Tibial nerve (tissue), 4 donors: ENCODE measurements at places on chromosomes 1 and 21. TPM values are rescaled to one million over a fixed set of nuclear protein-coding genes. Genes with fewer than 3 reads are reported as not detected.

DNA sequence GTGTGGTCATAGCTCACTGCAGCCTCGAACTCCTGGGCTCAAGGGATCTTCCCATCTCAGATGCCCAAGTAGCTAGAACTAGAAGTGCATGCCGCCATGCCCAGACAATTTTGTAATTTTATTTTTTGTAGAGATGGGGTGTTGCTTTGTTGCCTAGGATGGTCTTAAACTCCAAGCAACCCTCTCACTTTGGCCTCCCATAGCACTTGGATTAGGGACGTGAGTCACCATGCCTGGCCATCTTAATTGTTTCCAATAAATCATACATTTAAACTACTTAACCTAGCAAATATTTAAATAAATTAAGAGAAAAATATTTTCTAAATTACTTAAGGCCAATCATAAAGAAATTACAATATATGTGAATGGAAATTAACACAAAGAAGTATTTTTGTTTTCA is 35.1 kb upstream of the ADGRL4 start:
- no peak for DNase-seq

SLC16A4 gene
- 13.8 TPM for total RNA-seq

GRCh38 chr1:189513091-189513490 is 964.6 kb downstream of the BRINP3 start:
- no peak for DNase-seq

ADORA1 gene
- 2.2 TPM for total RNA-seq

DNA sequence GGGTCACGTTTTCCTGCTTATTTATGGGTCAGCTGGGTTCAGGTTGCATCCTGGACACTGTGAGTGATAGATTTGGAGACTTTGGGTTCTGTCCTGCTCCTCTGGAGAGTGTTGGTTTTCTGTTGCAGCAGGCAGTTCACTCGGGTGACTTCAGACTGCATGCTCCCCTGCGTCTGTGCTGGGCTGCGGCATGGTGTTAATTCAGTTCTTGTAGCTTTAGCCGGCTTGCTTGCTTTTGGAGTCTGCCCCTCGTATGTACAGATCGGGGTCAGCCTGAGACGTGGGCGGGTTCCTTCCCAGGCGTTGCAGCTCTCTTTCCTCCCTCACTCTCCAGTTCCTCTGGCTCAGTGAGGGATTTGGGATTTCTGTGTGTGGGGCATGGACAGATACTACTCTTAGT is 38.0 kb downstream of the PCNT start:
- no peak for DNase-seq

DNA sequence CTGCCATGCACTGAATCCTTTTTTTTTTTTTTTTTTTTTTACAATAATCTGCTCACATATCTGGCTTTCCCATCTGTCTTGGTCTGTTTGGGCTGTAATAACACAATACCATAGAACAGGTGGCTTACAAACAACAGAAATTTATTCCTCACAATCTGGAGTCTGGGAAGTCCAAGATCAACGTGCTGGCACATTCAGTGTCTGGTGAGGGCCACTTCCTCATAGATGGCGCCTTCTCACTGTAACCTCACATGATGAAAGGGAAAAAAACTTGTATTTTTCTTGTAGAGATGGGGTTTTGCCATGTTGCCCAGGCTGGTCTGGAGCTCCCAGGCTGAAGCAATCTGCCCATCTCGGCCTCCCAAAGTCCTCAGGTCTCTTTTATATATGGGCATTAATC is 13.0 kb upstream of the PARP1 start:
- DNase-seq = no peak

GRCh38 chr1:62070384-62071011 is 124.2 kb upstream of the L1TD1 start:
- DNase-seq = peak; percentile 13

GRCh38 chr1:111541721-111542120 is 38.3 kb upstream of the ADORA3 start:
- DNase-seq = no peak

- no peak for DNase-seq
Measured at GRCh38 chr1:3676581-3677470, 24.5 kb downstream of the TP73 start.

- no peak for DNase-seq
Measured at GRCh38 chr1:183769956-183770815, 34.7 kb upstream of the RGL1 start.

DNA sequence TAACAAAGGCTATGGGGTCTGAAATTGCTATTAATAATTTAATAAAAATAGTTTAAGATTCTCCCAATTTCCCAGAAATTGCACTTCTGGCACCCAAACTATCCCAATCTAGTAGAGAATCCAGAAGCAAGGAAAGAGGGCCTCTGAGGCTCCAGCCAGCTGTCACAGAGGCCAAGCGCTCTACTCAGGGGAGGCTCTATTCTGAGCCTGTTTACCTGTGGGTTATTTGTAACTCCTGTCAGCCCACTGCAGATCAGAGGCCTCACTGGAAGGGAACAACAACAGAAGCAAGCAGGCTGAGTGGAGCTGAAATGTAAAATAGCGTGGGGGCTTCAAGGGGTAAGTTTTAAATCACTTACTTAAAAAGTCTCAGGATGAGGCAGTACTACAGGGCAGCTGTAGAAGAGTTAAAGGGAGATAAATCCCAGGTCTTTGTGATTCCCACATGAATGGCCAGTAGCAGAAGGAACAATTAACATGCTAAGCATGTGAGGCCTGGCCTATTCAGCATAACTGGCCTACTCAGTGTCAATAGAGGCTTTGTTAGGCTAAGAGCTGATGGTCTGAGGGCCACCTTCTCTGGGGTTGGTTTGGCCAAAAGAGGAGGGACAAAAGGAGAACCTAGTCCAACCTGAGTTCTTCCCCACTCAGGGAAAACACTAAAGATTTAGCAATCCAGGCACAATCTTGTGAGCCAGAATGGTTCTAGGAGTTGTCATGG is 12.8 kb downstream of the ZNF687 start:
- no peak for DNase-seq

SLC9A1 gene
- total RNA-seq = 5.9 TPM

FBXO28 gene
- total RNA-seq = 20.8 TPM

DMRTA2 gene
- total RNA-seq = not detected

MRPL39 gene
- 16.3 TPM for total RNA-seq

GRCh38 chr1:1198423-1199140 is 7.8 kb downstream of the TNFRSF18 start:
- DNase-seq = no peak

KIF17 gene
- 0.59 TPM for total RNA-seq

DNA sequence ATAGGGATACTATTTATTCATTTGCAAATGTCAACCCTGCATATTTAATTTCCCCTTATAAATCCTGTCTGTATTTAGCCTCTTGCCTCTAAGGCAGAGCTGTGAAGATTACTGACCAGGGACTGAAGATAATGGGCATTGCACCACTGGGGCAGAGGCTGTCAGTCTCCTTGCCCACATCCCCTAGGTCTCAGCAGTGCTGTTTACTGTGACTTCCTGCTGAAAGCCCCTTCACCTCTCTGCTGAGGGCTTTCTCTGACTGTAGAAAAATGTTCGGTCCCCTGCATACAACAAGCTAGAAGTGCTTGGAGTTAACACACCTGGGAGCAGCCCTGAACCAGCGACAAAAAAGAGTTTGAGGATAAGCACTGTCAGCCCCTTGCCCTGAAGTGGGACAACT is 28.8 kb downstream of the SLC5A9 start:
- no peak for DNase-seq
